ENCODE measurements at places on chromosomes 5 and 9.

DNA sequence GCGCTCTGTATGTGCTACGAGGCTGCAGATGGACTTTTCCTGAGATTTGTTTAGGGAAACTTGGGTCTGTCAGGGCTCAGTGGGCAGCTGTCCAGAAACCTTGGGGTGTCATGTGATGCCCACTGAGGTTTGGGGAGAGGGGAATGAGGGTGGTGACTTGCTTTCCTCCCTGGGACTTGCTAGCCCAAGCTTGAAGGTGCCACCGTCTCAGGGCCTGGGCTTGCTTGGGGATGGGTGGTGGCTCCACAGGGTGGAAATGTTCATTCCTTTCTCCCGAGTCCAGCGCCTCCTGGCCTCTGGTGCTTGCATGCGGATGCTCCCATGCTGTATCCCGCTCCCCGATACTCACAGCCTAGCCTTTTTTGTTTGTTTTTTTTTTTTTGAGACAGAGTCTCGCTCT lies 33.3 kb downstream of the ZNF618 start:
- DNase-seq: no peak

DNA sequence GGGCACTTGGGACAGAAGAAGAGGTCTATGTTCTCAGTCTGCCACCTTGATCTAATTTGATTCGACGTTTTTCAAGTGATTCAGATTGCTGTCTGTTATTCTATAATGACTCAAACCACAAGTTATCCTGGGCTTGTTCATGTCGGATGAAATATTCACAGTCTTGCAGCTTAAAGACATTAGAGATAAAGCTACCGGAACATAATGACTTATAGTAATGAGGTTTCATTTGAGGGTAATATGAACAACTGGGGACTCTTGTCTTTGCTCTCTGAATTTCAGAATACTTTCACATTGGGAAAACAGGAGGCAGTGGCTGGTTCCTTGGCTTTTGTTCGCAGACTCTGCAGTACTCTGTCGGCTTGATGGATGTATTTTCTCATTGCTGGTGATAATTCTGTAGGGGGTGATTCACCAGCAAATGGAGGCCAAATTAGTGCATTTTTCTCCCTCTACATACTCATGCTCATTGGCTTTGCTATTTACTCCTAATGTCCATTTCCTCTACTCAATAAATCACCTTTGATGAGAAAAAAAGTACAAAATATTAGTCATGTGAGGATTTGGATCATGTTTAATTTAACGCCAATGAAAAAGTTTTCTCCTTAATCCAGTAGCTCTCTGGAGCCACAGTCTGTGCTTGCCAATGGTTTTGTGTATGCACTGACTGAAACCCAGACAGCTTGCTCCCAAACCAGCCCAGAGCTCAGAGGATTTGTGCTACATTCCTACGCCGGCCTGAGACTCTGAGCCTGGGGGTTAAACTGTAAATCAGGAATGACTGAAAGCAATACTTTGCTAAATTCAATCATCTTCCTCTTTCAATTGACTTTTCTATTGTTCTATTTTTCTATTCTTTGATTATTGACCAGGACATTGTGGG lies 154.7 kb upstream of the ANKH start:
- DNase-seq: no peak

DNA sequence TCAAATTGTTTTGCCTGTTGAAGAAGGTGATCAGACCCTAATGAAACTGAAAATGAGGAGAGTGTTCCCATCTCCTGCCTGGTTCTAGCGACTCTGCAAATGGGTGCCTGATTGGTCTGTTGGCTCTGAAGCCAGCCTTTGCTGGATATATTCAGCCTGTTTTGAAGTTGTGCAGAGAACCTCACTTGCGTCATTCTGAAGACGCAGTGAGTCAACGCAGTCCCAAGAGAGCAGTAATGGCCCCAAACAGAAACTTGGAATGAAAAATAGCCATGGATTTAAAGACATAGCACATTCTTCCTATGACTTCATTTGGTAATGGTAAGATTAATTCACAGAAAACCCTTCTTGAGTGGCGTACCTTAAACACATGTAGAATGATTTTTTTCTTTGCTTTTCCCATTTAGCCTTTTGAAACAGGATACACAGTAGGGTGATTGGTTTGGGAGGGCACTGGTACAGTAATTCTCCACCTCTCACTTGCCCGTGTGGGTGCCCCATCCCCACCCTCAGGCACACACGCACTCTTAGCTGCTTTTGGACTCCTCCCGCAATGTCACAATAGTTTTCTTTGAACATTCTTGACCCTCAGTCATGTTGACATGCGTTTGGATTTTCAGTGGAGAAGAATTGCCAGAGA lies 54.1 kb upstream of the ABL1 start:
- DNase-seq: no peak

DNA sequence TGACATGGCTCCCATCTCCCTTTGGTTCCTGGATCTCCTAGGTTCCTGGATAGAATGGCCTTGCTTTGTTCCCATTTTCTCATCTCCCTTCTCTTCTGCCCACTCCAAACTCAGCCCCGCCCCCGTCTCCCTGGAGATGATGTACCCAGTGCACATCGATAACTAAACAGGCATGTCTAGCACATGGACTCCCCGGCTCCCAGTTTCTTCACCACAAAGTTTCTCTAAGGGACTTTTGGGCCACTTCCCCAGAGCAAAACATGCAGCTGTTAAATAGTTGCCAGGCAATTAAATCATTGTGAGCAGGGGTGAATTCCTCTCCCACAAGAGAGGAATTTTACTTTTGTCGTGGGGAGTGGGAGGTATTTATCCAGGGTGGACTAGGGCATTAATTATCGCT lies 259.0 kb downstream of the GADD45G start:
- no peak for DNase-seq

DNA sequence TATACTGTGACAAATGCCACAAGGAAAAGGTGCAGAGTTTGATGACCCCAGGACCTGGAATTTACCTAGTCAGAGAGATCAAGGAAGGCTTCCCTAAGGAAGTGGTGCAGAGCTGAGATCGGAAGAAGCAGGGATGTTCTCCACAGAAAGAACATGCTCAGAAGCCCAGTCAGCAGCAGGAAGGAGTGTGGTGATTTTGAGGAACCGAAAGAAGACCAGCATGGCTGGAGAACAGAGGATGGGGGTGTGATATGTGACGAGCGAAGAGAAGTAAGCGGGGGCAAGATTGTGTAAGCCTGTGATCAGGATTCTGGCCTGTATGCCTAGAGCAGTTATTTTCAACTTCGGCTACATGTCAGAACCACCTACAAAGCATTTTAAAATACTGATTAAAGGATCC lies 18.7 kb upstream of the PIK3R1 start:
- DNase-seq: no peak

DNA sequence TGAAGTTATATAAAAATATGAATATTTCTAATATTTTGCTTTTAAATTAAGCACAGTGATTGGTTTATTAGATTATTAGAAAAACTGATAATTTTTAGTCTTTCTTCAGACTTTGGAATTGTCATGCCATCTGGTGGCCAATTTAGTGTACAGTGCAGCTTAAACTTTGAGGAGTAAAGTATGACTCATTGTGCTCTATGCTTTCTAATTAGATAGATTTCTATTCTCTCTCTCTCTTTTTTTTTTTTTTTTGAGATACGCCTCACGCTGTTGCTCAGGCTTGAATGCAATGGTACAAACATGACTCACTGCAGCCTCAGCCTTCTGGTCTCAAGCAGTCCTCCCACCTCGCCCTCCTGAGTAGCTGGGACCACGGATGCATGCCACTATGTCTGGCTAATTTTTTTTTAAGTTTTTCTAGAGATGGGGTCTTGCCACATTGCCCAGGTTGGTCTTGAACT lies 42.1 kb upstream of the GPR21 start:
- DNase-seq: no peak

DNA sequence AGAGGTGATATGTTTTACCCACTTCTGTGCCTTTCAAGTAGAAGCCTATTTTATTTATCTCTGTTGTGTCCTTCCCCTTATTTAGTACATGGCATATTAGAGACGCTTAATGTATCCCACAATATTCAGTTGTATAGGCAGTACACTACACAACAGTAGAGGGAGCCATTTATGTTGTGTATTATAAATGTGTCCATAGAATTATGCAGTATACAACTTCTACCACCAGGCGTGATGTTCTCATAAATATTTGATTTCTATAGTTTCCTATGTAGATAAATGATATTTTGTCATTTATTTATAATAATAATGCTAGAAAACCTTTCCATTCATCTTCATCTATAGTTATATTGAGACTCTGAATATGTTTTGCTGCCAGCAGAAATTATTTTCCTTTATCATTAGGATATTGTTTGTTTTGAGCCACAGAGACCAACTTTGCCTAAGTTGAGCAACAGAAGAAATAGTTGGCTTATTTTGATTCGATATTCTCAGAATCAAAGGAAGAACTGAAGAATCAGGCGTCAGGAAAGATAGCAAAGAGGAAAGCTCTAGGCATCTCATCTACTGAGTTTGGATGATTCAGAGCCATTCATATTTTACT lies 81.7 kb downstream of the ADAMTS19 start:
- DNase-seq: no peak

GRCh38 chr9:135647884-135648283 lies 8.5 kb upstream of the GLT6D1 start:
- DNase-seq: no peak

DNA sequence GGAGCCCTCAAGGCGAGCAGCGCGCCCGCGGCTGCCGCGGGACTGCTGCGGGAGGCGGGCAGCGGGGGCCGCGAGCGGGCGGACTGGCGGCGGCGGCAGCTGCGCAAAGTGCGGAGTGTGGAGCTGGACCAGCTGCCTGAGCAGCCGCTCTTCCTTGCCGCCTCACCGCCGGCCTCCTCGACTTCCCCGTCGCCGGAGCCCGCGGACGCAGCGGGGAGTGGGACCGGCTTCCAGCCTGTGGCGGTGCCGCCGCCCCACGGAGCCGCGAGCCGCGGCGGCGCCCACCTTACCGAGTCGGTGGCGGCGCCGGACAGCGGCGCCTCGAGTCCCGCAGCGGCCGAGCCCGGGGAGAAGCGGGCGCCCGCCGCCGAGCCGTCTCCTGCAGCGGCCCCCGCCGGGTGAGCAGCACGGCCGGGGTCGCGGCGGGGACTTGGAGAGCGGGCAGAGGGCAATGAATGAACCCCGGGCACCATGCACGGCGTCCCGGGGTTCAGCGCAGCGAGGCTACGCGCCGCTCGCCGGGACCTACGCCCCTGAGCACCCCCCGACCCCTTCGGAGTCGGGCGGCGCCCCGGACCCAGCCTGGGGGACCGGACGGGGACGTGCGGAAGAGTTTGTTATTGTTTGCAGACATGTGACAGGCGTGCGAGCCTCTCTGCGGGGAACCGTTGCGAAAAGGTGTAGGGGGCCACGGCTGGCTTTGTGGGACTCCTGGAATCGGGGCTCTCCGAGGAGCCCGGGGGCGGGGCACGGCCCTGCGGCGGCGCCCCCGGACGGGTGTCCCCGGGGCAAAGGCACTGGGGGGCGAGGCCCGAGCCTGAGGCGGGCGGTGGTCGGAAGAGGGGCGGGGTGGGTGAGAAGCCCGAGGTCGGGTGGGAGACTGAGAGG lies 553 bp downstream of the MAP3K1 start:
- no peak for DNase-seq

DNA sequence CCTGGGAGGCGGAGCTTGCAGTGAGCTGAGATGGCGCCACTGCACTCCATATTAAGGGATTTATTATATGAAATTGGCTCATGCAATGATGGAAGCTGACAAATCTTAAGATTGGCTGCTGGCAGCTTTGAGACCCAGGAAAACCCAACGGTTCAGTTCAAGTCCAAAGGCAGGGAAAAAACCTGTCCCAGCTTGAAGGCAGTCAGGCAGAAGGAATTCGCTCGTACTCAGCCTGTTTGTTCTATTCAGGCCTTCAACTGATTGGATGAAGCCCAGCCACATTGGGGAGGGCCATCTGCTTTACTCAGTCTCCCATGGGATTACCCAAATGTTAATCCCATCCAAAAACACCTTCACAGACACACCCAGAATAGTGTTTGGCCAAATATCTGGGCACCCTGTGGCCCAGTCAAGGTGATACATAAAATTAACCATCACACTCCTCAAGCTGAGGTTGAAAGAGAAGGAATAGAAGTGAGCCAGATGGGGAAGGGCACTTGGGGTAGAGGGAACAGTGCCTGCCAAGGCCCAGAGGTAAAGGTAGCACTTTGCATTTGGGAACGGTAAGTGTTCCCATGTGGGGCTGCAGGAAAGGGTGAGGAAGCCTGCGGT lies 8.5 kb upstream of the ORM1 start:
- DNase-seq: no peak

DNA sequence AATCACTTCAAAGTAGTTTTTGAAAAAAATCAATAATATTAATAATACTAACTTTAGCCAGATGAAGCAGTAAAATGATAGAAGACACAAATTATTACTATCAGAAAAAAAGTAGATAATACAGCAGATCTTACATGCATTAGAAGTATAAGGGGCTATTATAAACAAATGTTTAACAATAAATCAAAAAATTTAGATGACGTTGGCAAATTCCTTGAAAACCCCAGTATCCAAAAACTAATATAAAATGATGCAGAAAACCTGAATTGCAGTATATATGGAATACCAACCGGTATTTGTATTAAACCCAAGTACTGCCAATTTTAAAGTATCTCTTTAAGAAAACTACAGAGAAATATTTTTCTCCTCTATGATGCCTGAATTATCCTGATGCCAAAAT lies 573.3 kb upstream of the CTNND2 start:
- no peak for DNase-seq

GRCh38 chr9:134438195-134438788 lies 112.0 kb downstream of the RXRA start:
- DNase-seq: no peak

GRCh38 chr5:16871746-16872339 lies 64.2 kb downstream of the MYO10 start:
- no peak for DNase-seq

- DNase-seq: no peak
These were observed 27.0 kb upstream of the FREM1 start for GRCh38 chr9:14937216-14937615.

DNA sequence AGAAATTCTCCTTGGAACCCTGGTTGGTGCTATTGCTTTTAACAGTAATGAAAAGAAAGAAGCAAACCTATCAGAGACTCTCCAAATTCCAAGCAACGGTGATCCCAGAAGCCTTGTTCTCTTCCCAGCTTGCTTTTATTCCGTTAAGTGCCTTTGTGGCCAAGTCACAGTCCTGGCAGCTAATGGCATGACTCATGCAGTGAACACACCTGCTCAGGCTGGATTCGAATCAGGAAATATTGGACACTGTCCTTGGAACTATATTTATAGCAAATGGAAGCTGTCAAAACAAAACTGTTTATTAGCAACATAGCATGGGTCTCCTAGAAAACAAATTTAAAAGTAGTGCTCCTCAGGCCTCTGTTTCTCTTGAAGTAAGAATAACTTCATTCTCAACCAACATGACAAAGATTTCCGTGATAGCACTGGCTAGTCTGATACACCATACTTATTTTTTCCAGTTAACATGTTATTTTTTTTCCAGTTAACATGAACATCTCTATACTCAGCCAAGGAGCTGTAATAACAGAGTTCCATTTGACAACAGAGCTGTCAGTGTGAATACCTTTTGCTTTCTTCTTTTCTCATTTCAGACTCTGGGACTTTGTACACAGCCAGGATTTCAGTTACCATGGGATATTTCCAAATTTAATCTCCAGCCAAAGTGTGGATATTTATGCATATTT lies 502.4 kb downstream of the GADD45G start:
- no peak for DNase-seq
